ENCODE measurements at places on chromosomes 6 and 20.

GRCh38 chr6:164928057-164928727, 381.2 kb downstream of the C6orf118 start:
- DNase-seq, result peak; percentile 39

GRCh38 chr6:42978487-42978838, 518 bp downstream of the PEX6 start:
- peak; percentile 20 for DNase-seq

DNA sequence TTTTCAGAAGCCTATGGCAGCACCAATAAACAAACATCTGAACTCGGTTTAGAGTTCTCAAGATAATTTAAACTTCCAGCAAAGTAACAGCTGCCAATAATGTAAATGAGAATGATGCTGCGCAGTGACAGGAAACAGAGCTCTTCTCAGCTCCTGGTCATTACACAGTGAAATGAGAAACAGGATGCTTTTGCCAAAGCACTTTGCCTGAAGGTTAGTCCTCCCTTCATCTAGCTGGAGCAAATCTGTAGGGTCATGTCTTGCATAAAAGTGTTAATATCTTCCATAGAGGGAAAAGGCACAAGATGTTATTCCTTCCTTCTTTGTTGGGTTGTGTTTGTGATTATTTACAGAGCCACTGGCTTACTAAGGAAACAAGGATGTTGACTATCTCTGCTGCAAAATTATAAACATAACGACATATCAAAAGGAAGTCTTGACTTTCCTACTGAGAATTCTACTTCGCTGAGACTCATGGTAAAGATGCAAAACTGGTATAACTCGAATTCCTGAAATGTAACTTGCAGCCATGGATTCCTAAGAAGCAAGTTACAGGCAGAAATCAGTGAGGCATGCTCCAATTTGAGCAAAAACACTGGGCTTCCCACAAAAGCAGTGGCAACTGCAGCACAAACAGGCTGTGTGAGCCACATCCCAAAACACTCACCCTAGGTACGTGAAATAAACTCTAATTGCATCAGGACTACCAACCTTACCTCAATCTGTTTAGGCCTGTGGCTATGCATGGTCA, 102.5 kb upstream of the BEND6 start:
- DNase-seq, result no peak

DNA sequence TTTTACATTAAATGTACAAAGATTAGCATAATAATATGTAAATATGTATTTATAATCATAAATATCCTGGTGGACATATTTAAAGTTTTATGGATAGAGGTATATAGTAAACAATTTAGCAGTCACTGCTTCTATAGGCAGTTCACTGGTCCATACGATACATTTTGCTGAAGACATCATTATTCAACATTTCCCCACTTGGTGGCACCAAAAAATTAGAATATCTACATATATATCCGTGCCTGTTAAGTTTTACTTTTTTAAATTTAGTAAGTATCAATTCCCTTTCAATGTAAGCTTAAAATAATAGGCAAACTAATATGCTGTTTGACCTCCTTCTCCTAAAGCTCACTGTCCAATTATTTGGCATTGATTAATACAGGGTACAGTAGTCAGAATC, 64.2 kb downstream of the LMBRD1 start:
- DNase-seq, result no peak

- DNase-seq, result no peak
Observed at GRCh38 chr6:146300521-146300920, 243.1 kb upstream of the RAB32 start.

DNA sequence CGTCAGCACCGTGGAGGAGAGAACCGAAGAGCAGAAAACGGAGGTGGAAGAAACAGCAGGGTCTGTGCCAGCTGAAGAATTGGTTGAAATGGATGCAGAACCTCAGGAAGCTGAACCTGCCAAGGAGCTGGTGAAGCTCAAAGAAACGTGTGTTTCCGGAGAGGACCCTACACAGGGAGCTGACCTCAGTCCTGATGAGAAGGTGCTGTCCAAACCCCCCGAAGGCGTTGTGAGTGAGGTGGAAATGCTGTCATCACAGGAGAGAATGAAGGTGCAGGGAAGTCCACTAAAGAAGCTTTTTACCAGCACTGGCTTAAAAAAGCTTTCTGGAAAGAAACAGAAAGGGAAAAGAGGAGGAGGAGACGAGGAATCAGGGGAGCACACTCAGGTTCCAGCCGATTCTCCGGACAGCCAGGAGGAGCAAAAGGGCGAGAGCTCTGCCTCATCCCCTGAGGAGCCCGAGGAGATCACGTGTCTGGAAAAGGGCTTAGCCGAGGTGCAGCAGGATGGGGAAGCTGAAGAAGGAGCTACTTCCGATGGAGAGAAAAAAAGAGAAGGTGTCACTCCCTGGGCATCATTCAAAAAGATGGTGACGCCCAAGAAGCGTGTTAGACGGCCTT, 41.6 kb downstream of the ZBTB2 start:
- no peak for DNase-seq

DNA sequence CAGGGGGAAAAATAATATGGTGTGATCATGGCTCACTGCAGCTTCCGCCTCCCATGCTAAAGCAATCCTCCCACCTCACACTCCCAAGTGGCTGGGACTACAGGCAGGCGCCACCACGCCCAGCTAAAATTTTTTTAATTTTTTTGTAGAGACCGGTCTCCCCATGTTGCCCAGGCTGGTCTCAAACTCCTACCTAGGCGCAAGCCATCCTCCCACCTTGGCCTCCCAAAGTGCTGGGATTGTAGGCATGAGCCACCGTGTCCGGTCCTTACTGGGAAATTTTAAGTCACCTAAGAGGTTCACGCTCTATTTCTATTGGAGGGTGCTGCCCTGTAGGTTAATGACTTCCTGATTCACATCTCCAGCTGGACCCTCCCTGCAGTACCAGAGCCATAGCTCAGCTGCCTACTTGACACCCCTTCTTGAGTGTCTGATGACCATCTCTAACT, 626 bp upstream of the CDK5RAP1 start:
- no peak for DNase-seq

DNA sequence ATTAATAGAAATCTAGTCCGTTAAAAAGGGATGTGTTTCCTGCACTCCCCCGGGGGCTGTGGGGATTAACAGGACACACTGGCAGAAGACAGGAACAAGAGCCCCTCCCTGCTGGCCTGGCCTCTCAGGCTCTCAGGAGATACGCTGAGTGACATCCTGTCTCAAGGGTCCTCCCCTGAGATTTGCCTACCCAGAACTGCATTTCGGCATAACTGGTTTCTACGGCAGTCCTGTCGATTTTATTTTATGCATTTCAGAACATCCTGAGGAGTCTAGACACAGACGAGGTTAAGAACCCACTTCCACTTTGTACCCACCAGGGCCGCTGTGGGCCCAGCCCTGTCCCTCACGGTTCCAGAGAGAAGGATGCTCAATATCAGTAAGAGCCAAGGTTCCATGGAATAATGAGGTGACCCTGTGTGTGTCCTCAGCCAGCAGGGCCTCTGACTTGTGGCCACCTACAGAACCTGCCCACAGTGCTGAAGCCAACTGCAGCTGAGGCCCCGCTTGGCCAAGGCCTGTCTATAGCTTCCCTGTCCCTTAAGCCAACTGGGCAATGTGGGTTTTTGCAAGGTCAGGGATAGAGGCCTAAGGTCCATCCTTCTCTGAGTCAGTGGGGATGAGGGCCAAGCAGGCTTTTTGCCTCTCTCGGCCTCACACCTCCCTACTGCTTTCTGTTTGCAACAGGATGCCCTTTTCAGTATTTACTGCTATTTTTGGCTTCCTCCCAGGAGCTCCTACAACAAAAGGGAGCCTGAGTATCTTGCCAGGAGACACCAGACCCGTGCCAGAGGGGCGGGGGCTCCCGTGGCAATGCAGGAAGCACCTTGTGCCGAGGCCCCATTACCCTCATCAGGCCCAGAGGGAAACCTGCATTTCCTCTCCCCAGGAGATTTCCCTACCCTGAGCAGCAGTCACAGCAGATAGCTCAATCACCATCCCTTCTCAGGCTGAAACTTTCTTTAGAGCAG, 14.7 kb downstream of the UQCC2 start:
- no peak for DNase-seq

GRCh38 chr20:54345301-54345724, 130.1 kb upstream of the DOK5 start:
- DNase-seq, result no peak

DNA sequence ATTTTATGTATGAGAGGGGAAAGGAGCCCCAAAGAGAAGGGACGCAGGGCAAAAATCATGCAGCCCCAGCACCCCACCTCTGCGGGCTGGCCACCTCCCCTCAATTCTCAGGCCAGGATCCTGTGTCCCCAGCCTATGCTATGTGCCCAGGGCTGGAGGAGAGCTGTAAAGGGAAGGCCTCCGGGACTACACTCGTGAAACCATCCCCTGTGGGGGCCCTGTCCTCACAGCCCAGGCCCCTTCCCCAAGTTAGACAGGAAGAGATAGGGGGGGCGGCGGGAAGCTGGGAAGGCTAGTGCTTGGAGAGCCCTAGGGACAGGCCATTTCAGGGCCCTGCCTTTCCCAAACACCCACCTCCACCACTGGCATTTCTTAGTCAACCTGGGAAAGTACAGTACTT, 1.4 kb upstream of the COL11A2 start:
- no peak for DNase-seq

- DNase-seq, result no peak
Observed at GRCh38 chr6:111228094-111228493, 140.8 kb downstream of the SLC16A10 start.

Data from occipital lobe (tissue), 3 donors.